Gastroesophageal sphincter (tissue), 4 donors: ENCODE measurements at places on chromosomes 6 and 20.

DNA sequence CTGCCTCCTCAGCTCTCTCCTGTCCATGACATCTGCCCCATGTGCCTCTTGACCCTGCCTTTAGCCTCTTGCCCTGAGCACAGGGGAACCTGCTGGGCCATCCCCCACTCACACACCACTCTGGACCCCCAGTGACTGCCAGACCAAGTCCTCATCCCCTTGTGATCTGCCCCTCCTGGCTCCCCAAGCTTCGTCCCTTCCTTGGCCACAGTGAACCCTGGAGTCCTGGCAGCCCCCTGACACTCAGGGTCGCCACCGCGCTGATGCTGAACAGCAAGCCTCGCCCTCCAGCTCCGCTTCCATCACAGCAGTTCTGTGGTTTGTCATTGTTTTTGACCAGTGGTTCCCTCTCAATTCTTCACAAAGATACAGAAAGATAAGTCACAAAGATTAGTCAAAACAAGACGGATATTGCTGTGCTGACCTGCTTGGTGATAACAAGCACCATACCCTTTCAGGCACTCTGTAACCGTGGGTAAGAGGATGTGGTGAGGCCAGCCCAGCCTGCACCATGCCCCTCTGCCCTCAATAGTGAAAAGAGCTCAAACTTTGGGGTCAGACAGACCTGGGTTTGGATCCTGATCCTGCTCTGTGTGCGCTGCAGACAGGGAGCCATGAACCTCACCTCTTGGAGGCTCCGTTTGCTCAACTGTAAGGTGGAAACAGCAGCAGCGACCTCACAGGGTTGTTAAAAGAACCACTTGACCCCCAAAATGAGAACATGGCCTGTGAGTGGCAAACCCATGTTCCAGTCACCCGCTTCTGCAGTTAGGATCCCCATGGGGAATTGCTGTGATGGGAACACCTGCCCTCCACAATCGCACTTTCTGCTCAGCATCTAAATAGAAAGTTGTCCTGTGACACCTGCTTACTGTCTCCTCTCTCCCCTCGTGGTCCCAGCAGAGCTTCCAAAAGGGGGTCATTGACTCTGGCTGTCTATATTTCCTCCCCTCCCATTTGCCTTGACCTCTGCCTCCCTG is 114.5 kb downstream of the TOX2 start:
- ATAC-seq, result no peak

DNA sequence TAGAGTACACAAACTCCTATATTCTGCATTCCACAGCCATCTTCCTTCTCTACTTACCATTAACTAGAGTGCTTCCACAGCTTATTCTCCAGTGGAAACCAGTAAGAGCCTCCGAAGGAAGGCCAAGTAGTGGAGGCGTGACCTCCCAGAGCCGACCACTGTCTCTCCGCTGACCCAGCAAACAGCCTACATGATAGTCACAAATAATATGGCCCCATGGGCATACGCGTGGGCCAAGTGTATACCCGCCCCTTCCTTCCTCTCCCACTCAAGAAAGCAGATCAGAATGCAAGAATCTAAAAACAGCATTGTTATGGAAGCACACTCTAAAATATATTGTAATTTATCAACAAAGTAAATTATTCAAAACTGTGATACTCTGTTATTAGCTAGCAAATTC is 526.6 kb upstream of the JARID2 start:
- no peak for ATAC-seq

- no peak for ATAC-seq
Measured at GRCh38 chr20:7355051-7355450, 585.2 kb downstream of the HAO1 start.

GRCh38 chr20:51220293-51220706 is 197.4 kb upstream of the KCNG1 start:
- ATAC-seq, result no peak

DNA sequence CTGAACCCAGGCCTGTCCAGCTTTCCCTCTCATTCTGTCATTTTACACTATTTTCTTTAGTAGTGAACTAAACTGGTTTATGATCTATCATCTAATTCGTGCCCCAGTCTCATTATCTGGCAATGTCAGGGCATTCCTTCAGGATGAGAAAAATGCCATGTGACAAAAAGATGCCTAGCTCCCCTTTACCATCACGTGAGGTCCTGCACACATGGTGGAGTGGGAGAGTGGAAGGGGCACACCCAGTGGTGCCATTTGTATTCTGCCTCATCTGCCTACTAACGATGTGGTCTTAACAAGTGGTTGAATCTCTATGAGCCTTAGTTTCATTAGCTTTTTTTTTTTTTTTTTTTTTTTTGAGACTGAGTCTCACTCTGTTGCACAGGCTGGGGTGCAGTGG is 41.2 kb downstream of the CDC5L start:
- ATAC-seq, result no peak

- ATAC-seq, result peak; percentile 65
Measured at GRCh38 chr6:11279284-11279689, 46.8 kb upstream of the NEDD9 start.

- ATAC-seq, result no peak
Measured at GRCh38 chr6:39984051-39984450, 49.8 kb upstream of the MOCS1 start.

DNA sequence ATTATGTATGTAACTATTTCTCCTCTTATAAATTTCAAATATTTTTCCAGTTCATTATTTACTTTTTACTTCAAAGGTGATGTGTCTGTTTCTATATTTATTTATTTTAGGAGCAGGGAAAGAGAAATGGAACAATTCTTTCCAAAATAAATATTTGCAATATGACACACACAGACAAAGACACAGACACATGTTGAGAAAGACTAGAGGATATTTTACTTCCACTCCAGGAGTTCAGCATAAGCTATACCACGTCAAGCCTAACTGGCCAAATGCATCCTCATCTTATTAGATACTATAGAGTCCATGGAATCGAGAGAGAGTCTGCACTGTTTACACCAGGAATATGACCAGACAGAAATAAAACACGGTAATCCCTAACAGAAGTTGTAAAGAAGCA is 13.3 kb downstream of the RALGAPA2 start:
- ATAC-seq, result no peak

DNA sequence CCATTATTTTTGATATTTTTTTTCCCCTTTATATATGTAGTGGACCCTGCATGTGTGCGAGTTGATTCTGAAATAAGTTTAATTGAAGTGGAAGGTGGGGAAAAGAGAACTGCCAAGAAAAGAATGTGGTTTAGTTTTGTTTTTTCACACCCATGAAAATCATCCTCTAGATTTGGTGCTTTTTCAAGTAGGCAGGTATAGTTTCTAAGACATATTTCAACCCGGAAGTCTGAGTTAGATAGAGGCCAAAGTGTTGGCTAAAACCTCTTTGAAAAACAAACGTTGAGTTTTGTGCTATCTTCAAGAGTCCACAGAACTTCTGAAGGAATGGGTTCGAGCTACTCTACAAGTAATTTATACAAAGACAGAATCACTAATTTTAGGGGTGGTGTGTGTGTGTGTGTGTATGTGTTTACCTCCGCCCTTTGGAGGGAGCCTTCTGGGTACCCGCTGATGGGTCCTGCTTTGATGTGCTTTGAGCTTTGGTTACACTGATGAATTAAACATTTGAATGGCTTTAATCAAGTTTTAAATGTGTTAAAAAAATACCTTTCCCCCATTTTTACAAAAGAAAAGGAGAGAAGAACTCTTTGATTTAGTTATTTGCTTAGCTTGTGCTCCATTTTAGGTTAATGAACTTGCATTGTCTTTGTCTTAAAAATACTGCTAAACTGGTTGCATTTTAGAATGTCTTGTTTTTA is 2.5 kb downstream of the RREB1 start:
- no peak for ATAC-seq

GRCh38 chr6:113654396-113654795 is 202.7 kb upstream of the MARCKS start:
- ATAC-seq, result peak; percentile 91

DNA sequence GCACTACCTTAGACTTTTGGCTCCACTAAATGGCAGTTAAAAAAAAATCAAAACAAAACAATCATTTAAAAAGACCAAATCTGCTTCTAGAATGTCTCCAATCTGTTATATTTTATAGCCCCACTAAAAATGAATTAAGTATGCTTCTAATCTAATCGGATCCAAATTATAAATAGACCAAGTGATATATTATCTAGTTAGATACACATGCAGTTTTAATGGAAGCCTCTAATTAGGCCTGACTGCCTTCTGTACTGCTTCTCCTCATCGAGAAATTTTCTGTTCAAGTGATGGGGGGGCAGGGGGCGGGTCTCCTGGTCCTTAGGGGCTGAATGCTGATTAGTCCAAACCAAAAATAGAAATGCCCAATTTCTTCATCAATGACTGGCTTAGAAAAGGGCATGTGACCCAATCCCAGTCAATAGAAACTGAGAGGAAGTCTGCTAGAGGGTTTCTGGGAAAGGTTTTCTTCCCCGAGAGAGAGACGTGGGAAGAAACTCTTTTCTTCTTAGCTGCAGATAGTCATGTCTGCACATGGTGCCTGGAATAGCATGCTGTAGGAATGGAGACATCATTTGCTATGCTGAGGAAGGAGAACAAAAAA is 6.9 kb downstream of the SESN1 start:
- ATAC-seq, result no peak

DNA sequence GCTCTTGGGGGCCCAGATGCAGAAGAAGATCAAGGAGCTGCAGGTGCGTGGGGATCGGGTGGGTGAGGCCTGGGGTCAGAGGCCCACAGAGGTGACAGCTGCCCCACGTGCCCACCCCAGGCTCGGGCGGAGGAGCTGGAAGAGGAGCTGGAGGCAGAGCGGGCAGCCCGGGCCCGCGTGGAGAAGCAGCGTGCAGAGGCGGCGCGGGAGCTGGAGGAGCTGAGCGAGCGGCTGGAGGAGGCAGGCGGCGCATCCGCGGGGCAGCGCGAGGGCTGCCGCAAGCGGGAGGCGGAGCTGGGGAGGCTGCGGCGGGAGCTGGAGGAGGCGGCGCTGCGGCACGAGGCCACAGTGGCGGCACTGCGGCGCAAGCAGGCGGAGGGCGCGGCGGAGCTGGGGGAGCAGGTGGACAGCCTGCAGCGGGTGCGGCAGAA is 41.5 kb downstream of the MYH7B start:
- peak; percentile 87 for ATAC-seq

DNA sequence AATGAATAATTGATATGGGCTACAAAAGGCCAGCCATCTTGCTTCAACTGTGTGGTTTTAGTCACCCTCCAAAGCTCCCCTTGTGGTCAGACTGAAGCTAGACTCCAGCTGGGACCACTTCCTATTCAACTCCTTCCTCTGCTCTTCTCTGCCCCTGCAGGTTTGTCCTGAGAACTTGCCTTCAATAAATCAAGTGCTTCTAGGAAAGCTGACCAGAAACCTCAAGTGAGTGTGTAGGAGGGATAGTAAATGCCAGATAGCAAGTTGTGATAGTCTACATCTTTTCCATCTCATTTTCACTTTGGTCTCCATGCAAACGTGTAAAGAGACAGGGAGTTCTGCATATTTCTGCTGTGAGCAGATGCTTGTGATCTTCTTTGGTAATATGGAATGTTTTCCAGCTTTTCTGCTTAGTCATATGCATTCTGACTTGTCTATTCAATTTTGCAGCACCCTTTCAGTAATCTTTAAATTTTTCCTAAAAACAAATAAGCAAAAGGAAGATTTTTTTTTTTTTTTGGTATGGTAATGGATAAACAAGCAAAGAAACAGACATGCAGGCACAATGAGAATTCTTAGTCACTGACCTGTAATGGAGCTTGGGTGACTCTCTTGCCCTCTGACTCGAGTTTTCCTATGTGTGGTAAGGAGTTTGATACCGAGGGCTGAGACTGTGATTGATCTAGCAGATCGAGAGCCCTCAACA is 201.3 kb upstream of the BTBD3 start:
- ATAC-seq, result no peak

- no peak for ATAC-seq
Measured at GRCh38 chr6:98041921-98042320, 758.9 kb upstream of the MMS22L start.

GRCh38 chr20:11719153-11719552 is 198.5 kb upstream of the BTBD3 start:
- no peak for ATAC-seq

GRCh38 chr6:164130151-164130550 is 715.6 kb downstream of the QKI start:
- no peak for ATAC-seq

- ATAC-seq, result no peak
Measured at GRCh38 chr6:44397424-44398164, 10.1 kb downstream of the CDC5L start.

DNA sequence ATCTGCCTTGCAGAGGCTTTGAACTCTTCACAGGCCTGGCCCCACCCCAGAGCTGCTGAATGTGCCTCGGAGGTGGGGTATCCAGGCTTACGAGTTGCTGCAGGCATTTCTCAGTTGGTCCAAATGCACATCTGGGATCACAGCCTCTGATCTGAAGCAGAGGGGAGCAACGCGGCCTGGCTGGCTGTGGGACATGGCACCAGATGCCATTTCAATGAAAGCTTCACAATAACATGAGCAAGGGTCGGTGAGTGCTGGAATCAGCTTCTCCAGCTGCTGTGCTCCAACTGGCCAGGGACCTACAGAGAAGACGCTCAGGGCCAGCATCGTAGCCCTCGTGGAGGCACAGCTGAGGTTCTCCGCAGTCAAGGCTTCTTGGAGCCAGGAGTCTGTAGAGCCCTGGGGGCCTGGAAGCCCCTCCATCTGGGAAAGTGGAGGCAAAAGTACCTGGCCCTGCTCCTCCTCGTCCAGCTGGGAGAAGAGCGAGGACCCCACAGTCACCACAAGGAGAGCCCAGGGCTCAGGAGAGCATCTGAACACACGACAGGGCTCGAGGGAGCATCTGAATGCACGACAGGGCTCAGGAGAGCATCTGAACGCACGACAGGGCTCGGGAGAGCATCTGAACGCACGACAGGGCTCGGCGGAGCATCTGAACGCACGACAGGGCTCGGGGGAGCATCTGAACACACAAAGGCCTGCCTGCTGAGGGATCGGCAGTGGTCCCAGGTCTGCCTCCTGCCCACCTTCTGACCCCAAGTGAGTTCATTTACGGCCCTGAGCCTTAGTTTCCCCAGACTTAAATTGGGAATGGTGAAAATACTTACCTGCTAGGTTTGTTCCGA is 165.2 kb downstream of the DLL1 start:
- no peak for ATAC-seq

- ATAC-seq, result no peak
Measured at GRCh38 chr6:10794239-10794638, 44.1 kb downstream of the MAK start.
